Tibial nerve (tissue), 4 donors: ENCODE measurements at places on chromosomes 5 and 9. TPM values are rescaled to one million over a fixed set of nuclear protein-coding genes. Genes with fewer than 3 reads are reported as not detected.

Gene ASPN
- total RNA-seq = 3.5 TPM

Gene SLC25A2
- total RNA-seq = not detected

Gene DAPK1
- 97.3 TPM for total RNA-seq

Gene HTR4
- not detected for total RNA-seq

Gene AUH
- 40.6 TPM for total RNA-seq

Gene GABRG2
- total RNA-seq = not detected

Gene SLC4A9
- not detected for total RNA-seq

Gene PCDHGA2
- total RNA-seq = 12.6 TPM

Gene BTNL9
- total RNA-seq = 54.9 TPM

Gene BRINP1
- total RNA-seq = not detected

Gene SV2C
- 1.4 TPM for total RNA-seq

Gene ZNF608
- total RNA-seq = 26.7 TPM

Gene ADCY2
- total RNA-seq = 4.2 TPM

Gene PPP2R2B
- 9.4 TPM for total RNA-seq

Gene CAMK2A
- 1.5 TPM for total RNA-seq

Gene SLIT3
- total RNA-seq = 16.6 TPM

Gene NR2F1
- 81.3 TPM for total RNA-seq

Gene KCNT1
- total RNA-seq = not detected

Gene SLC2A6
- total RNA-seq = 2.8 TPM

Gene ZNF454
- total RNA-seq = 7.5 TPM
